ENCODE measurements at places on chromosomes 6 and 20.
A peak's percentile ranks its signal among the peaks of the same experiment; 100 is the strongest.

DNA sequence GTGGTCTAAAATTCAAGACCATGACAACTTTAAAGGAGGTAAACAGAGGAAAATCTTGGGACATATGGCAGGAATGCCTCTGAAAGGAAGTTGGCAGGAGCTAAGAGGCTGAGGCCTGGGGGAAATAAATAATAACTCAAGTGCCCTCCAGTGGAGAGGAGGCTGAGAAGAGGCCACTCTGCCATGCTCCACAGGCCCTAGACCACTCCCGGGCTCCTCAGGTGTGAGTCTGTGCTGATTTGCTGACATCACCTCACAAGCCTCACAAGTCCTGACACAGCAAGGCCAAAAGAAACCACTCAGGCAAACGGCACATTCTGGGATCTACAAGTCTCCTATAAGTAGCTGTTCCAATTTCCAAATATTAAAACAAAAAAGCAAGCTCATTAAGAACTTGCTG is 91.0 kb upstream of the RIPOR2 start:
- DNase-seq = no peak

DNA sequence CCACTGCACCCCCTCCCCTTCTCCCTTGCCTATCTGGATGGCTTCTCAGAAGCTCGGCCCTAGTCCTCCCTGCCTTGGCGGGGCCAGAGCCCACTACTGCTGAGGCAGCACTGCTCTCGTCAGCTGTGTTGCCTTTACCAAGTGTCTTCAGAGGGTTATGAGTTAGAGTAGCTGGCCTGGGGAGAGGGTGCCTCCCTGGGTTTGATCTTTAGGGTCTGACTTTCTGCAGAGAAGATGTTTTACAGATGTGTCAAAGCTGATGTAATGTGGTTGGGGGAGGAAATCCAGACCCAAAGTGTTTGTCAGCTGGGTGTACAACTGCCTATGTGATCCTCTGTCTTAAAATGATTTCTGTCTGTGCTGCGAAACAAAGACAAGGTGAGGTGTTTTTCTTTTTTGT is 30.4 kb upstream of the PI16 start:
- DNase-seq = peak; percentile 61

DNA sequence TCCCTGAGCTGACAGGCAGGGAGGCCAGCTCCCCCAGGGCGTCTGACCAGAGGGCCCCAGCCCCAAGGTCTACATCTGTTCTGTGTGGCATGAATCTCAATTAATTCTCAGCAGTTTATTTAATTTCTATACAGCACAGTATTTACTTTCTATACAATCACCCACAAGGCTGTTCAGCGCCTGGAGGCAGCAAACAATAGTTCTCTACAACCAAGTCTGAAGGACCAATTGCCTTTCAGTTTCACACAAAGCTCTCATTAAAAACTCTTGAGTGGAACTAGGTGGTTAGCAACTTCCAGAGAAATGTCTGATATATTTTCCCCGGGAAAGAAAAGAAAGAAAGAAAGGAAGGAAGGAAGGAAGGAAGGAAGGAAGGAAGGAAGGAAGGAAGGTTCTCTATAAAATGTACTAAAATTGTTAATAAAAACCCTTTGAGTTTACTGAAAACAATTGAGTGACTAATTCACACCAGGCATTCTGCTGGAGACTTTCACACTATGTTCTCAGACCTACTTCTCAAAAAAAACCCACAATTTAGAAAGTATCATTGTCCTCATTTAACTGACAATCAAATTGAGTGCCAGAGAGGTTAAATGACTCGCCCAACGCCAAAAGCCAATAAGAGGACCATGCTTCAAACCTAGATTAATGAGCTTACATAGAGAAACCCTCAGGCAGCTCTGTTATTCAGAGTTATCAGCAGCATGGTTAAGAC is 62.5 kb downstream of the METTL24 start:
- DNase-seq = no peak

- DNase-seq = peak; percentile 16
Measured at GRCh38 chr6:118739696-118740353, 88.4 kb upstream of the CEP85L start.

DNA sequence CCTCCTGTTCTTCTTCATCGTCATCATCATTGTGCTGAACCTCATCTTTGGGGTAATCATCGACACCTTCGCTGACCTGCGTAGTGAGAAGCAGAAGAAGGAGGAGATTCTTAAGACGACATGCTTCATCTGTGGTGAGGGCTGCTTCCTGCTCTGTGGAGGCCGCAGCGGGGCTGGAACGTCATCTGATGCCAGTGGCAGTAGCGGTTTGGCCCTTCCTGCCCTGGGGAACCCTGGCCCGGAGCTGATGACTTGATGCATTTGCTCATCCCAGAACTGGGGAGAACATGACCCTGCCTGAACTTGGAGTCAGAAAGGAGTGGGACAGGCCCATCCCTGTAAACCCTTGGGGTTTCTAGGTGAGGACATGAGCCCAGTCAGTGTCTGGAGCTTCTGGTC is 18.7 kb downstream of the UQCC2 start:
- no peak for DNase-seq

- peak; percentile 30 for DNase-seq
Measured at GRCh38 chr6:128327890-128328289, 192.5 kb downstream of the PTPRK start.

DNA sequence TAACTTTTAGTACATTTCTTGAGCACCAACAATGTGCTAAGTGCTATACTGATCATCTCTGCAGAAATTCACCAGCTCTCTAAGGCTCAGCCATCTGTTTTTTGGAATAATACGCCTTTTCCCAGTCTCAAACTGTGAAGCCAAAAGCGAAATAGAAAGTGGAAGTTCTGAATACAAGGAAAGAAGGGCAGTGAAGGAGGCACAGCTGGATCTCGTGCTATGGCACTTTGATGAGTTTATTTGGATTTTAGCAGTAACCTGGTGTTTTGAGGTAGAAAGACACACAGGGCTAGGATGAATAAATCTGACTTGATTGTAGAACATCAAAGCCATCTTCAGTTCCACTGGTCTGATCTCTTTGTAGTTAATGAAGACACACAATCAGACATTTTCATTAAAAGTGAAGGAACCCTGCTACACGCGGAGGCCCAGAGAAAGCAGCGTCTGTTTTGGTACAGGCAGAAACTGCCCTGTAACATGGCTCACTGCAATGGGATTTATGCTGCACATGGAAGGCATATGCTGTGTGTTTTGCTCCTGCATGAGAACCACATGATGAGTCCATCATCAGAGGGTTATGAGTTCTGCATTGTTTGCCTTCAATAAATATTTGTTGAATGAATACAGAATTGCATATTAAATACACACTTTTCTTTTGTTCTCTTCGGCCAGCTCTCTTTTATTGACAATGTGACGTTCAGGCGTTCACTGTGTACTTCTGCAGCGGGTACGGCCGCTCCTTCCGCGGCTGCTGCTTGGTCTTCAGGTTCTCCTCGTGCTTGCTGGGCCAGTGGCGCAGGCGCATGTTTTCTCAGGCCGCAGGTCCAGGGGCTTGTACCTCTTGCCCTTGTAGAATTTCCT is 100.9 kb downstream of the PREP start:
- DNase-seq = no peak

- peak; percentile 72 for DNase-seq
Measured at GRCh38 chr20:43448748-43449535, 8.8 kb upstream of the SRSF6 start.

GRCh38 chr20:48214601-48215000 is 429.3 kb upstream of the SULF2 start:
- DNase-seq = no peak

DNA sequence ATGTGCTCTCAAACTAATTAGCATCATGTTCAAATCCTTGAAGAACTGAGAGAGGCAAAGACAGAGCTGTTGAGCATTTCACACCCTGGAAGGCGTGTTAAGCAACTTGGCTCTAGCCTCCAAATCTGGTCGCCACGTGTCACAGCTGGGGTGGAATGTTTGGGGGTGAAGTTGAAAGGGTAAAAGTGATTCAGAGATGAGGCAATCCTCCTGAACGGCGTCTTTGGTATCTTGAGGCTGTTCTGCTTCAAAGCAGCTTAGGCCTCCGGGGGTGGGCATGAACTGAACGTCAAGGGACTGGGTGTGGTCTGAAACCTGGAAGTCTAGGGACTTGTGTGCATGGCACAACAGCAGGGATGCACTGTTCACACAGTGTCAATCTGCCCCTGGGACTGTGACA is 62.3 kb downstream of the TRAM2 start:
- no peak for DNase-seq

- DNase-seq = no peak
Measured at GRCh38 chr20:64084685-64085152, 521 bp upstream of the LKAAEAR1 start.

DNA sequence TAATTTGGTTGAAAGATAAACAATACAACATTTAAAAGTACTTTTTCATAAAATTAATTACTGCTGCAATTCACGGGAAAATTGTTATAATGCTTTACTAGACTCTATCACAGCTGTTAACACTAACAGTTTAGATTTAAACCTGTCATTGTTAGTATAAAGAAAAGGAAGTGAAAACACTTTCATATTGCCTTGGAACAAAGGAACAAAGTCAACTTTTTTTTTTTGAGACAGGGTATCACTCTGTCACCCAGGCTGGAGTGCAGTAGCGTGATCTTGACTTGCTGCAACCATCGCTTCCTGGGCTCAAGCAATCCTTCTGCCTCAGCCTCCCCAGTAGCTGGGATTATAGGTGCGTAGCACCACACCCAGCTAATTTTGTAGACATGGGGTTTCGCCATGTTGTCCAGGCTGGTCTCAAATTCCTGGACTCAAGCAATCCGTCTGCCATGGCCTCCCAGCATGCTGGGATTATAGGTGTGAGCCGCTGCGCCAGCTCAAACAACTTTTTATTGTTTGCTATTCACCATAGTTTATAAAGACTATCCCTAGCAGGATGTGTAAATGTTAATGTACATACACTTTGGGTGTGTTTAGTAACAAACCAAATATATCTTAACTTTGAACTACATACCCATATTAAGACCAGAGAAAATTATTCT is 22.1 kb downstream of the SLC35A1 start:
- no peak for DNase-seq

GRCh38 chr20:714453-714852 is 38.9 kb upstream of the SCRT2 start:
- DNase-seq = no peak

DNA sequence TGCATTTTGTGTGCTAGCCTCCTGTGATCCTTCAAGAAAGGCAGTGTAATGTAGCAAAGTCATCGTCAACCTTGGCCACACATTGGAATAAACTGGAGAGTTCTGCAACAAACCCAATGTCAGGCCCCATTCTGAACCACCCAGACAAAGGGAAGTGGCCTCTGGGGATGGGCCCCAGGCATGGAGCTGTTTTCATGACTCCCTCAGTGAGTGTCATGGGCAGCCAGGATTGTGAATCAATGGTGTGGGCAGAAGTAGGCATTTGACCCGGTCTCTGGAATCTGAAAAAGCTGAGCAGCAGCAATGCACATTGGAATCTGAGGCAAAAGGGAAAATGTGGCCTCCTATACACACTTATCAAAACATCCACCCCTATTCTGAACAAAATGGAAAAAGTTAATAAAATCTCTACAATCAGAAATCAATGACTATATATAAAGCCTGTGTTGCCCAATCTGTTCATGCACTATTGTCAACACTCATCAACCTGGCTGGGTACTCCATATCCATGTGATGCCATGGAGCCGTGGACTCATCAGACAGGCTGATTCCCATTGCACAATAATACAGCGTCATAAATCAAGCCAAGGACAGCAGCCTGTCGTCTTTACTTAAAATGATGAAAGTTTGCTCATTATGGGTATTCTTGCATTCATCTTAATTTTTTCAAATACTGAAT is 134.9 kb upstream of the STMND1 start:
- no peak for DNase-seq

DNA sequence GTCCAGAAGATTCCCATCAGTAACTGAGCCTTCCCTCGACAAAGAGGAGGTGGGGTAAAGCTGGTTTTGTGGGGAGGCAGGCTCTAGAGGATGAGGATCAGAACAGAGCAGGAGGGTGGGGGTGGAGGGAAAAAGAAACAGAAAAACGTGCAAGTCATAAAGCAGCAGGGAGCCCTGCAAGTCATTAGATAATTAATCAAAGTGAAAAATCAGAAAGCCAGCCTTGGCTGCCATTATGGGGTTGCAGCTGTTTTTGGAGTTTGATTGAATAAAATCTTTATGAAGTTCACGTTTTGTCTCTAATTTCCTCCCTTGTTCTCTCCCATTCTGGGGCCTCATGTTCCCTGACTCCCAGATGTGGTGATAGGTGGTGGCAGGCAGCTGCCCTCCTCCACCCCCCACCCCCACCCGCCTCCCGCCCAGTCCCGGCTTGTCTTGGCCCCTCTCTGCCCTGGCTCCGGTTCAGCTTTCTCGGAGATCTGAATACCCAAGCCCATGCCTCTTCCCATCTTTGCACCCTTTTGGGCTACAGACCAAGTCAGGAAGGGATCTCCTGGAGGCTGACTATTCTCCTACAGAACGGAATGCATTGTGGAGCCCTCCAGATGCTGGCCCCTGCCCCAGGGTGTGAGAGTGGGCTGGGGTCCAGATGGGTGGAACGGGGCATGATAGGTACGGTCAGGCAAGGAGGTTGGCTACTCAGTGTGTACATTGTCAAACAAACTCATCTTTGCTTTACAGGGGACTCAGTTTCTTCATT is 141.8 kb downstream of the CDC5L start:
- no peak for DNase-seq

GRCh38 chr6:118401325-118401975 is 146.6 kb upstream of the PLN start:
- no peak for DNase-seq

- no peak for DNase-seq
Measured at GRCh38 chr6:3825851-3826581, 23.2 kb upstream of the FAM50B start.

GRCh38 chr6:130836055-130836640 is 8.9 kb downstream of the SMLR1 start:
- DNase-seq = no peak

GRCh38 chr6:88840796-88841539 is 122.5 kb downstream of the RNGTT start:
- no peak for DNase-seq

DNA sequence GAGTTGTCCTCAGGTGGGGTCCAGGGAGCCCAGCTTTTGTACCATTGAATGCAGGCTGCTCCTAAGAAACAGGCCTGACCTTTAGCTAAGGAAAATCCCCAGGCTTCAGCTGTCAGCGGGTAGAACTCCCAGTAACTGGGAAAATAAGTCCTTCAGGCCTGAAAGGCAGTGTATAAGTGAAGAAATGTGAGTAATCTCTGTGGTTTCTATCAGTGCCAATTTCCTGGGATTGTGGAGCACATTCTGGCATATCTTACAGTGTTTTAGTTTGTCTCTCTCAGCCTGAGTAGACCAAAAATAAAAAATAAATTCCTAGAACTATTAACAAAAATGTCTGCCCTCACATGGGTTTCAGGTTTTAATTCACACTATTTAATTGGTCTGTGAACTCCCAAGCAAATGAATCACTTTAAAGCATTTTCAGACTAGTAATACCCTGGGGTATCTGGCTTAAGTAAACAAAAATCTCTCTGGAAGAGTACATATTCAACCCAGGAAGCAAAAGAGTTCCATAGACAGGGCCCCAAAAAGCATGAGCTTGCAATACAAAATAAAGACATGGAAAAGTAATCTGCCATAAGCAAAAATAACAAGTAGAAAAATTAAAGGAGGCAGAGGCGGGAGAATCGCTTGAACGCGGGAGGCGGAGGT is 566.2 kb upstream of the NOX3 start:
- no peak for DNase-seq

- no peak for DNase-seq
Measured at GRCh38 chr20:23217023-23217422, 130.9 kb upstream of the CD93 start.

- no peak for DNase-seq
Measured at GRCh38 chr6:34866509-34866908, 21.3 kb downstream of the TAF11 start.

- DNase-seq = no peak
Measured at GRCh38 chr6:166969390-166970002, 13.1 kb upstream of the RNASET2 start.

Measured in SK-N-DZ (cell line).